Karpas-422 (cell line): ENCODE measurements at places on chromosomes 1 and 21. TPM values are rescaled to one million over a fixed set of nuclear protein-coding genes. Genes with fewer than 3 reads are reported as not detected.

DNA sequence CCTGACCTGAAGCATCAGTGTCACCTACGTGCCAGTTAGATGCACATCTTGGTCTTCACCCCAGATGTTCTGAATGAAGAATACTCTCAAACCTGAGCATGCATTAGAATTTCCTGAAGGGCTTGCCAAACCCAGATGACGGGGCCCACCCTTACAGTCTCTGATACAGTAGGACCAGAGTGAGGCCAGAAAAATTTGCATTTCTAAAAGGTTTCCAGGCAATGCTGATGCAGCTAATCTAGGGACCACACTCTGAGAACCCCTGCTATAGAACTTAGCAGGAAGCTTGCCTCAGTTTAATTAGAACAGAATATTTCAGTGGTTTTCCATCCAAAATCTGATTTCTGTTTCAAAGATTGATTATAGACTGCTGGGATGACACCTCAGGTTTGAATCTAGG lies 9.9 kb upstream of the CTBS start:
- DNase-seq: peak; percentile 40

GRCh38 chr1:63248216-63248615 lies 74.2 kb upstream of the FOXD3 start:
- DNase-seq: no peak

DNA sequence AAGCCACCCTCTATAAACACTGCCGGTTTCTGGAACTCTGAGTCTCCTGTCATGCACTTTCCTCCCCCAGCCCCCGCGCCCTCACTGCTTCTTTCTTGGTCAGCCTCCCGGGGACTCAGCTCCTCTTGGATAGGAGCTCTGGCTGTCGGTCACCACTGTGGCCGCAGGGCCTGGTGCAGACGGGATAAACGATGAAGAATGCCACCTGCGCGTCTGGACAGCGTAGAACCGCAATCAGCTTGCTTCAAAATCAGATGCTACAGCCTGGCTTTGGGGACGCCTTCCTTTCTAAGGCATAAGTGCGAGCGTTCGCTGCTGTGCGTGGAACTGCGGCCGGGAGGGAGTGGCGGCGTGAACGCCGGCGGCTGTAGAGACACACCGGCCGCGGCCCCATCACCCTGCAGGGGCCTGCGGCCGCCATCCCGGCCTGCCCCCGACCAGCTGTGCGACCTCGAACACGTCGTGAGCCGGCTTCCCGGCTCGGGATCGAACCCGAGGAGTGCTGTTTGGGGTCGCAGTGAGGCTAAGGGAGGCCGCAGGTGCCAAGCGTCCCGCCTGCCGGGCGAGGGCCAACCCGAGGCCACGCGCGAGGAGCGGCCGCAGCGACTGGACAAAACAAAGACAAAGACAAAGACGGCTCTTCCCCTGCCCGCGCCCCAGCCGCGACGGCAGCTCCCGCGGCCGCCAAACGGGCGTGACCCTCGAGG lies 688 bp downstream of the PTTG1IP start:
- DNase-seq: no peak

DNA sequence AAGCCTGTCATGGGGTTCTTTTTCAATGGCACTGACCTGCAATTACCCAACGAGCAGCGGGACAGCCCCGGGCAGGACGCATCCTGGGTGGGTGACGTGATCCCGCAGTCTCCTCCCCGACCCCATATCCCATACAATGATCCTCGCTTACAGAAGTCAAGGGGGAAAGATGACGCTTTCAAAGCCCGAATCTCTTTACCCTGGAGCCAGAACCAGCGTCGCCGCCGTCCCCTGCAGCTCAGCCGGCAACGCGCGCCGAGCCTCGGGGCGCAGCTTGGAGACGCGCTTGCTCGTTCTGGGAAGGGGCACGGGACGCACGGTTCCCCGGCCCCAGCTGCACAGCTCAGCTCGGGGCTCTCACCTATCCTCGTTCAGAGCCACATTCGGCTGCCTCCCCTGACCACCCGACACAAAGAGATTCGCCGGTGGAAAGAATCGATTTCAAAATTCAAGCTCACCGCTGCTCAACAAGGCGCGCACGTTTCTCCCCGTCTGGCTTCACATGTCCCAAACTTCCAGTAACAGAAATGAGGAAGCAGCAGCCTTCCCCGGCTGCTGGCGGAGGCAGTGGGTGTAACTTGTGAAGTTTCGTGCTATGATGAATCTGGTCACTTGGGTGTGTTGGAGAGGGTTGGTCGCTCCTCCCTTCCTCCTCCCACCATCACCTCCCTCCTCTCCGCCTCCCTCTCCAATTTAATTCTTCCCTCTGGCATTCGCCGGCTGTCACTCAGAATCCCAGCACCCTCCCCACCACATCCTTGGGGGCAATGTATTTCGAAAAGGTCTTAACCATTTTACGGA lies at the start of gene TIAM1:
Gene TIAM1 (minus strand): TSS at position 582 of the 801 bp plus-strand sequence. CDS start 77,289 bp downstream, outside the sequence.
- DNase-seq: no peak

DNA sequence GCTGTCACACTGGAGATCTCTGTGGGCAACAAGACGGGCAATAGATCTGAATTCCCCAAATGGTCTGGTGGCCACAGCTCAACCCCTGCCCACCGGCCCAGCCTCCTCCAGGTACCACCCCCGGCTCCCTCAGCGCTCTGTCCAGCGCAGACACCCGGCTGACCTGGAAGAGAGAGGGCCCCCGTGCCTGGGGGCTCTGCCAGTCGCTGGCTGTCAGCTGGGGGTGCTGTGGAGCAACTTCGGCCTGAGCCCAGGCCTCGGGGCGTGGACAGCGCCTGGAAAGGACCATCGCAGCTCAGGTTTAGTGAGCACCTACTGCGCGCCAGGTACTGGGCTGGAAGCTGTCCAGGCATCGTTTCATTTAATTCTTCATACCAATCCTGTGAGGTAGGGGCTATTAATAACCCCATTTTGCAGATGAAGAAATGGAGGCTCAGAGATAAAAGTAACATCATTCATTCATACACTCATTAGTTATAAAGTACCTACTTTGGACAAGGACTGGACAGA lies 51.0 kb downstream of the AHDC1 start:
- DNase-seq: no peak

- no peak for DNase-seq
Observed at GRCh38 chr1:19481826-19482398, 3.4 kb downstream of the CAPZB start.

DNA sequence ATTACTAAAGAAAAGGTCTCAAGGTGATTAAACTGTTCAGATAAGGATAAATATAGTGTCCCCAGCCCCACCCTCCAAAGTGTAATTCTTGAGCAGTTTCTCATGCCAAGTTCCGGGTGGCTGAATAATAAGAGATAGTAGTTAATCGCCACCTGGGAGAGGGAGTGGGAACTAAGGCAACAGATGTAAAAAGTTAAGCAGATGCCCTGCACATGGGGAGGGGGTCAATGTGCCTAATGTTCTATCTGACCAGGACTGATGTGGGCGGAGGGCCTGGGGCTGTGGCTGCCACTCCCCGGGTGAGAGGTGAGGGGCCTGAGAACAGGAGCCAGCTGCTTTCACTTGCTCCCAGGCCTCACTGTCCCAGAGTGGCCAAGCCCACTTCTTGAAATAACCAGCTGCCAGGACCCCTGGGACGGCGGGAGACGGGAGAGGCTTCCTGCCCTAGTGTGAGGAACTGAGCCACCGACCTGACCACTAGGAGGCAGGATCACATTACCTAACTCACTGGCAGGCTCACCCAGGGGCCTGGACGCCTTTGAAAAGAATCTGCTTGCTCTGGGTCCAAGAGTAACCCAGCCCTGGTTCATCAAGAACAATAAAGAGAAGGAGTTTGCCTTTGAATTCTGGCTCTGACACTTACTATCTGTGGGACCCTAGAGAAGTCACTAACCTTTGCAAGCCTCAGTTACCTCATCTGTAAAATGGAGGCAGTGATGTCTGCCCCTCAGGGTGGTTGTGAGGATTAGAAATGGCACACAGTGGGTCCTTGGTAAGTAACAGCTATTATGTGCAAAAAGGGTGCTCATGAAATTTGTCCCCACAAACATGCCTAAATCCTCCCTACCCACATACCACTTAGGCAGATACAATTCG lies 179.2 kb downstream of the ATG4C start:
- DNase-seq: peak; percentile 78

DNA sequence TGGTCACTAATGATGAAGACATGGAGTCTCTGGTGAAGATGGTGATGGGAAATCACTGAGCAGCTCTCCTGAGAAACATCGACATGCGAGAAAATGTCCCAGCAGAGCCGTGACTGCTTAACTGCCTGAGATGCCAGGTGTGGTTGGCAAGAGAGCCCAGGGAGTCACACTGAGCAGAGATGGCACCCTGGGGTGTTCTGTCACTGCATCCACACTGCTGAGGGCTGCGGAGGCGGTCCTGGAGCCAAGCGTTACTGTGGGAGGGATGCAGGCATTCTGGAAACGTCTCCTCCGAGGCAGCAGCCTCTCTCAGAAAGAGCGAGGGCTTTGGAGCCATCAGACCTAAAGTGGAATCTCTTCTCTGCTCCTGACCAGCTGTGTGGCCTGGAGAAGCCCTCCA lies 57.2 kb downstream of the EPHB2 start:
- no peak for DNase-seq

DNA sequence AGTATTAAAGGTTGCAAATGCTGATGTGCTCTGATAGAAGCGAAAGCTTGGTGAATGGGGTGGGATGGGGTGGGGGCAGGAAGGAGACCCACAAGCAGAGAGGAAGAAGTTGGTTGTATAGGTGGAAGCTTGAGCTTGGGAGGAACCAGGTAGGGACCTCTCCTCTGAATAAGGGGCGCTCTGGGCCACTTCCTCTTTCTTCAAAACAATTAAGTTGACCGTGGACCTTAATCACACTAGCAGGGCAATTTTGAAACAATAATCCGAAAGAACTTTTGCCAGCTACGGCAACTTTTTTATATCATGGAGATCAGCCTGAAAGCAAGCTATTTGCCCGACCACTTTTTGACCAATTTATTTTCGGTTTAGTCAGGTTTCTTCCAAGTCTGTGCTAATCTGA lies 1.9 kb upstream of the DYRK1A start:
- DNase-seq: peak; percentile 50

- peak; percentile 89 for DNase-seq
Observed at GRCh38 chr1:183548116-183548515, 42.1 kb downstream of the NCF2 start.

- DNase-seq: no peak
Observed at GRCh38 chr1:203017692-203018091, 8.6 kb upstream of the PPFIA4 start.

DNA sequence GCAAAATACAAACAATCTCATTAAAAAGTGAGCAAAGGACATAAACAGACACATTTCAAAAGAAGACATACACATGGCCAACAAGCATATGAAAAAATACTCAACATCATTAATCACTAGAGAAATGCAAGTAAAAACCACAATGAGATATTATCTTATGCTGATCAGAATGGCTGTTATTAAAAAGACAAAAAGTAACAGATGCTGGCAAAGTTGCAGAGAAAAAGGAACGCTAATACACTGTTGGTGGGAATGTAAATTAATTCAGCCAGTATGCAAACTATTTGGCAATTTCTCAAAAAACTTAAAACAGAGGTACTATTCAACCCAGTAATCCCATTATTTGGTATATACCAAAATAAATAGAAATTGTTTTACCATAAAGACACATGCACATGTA lies 32.2 kb upstream of the TNFSF18 start:
- DNase-seq: no peak

GRCh38 chr1:38541223-38541622 lies 318.3 kb downstream of the RRAGC start:
- no peak for DNase-seq

DNA sequence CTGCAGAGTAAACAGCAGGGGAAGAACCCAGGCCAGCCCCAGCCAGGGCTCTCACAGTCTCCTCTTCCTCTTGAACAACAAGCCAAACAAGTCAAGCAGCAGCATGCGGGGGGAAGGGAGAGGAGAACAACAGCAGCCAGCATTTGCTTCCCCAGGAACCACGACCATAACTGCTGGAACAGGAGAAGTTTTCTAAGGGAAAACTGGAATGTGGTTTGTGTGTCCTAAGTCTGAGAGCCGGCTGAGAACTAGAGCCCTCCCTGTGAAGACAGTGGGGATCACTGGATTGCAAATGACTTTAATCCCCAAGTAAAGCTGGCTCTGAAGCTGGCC lies 48.2 kb downstream of the COQ8A start:
- no peak for DNase-seq

GRCh38 chr1:48261881-48262400 lies 39.4 kb downstream of the SLC5A9 start:
- no peak for DNase-seq

GRCh38 chr21:43853851-43854772 lies 10.9 kb upstream of the AGPAT3 start:
- DNase-seq: no peak

DNA sequence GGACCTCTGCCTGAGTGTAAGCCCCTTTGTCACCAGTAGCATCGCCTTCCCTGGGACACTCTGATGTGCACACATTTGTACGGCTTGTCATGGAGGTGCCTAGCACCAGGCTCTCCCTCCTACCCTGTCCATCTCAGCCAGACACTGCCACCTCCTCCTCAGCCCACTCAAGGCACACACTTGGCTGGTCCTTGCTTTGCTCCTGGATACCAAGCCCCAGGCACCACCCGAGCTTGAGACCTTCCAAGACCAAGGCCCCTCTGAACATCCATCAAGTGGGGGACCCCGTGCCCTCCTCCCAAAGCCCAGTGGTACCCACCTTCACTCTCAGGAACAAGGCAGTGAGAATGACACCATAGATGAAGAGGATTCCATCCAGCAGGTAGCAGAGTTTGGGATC lies 78.0 kb downstream of the CD247 start:
- DNase-seq: no peak

GRCh38 chr1:166947398-166948043 lies 27.8 kb downstream of the ILDR2 start:
- DNase-seq: no peak

DNA sequence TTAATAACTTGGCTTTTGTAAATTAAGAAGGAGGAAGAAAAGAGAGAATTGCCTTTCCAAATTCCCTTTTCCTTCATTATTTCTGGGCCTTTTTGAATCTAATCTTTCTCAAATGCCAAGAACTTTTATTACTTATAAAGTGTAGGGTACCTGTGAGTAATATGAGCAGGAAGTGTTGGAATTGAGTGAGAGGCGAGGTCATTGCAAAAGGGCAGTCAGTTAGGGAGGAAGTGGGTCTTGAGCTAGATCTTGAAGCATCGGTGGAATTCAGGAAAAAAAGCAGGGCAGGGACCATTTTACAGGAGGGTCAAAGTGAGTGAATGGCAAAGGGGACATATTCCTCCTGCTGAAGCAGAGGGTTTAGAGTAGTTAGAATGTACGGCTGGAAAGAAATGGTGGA lies 23.4 kb downstream of the DDI2 start:
- no peak for DNase-seq

DNA sequence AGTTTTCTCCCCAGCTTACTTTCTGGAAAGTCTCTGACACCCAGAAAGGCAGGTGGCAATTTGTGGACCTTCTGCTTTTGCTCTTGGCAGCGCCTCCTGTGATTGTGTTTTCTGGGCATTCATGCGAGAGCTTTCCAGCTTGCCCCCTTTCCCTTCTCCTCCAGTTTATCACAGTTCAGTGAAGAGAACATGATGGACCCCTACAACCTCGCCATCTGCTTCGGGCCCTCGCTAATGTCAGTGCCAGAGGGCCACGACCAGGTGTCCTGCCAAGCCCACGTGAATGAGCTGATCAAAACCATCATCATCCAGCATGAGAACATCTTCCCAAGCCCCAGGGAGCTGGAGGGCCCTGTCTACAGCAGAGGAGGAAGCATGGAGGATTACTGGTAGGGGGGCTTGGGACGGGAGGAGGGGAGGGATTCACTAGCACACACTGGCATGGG lies 24.3 kb upstream of the IKBKE start:
- DNase-seq: no peak

IGSF9 gene
- total RNA-seq: not detected in 2 replicates

GADD45A gene
- 6.5 and 13.3 TPM in 2 replicates for total RNA-seq

CHI3L1 gene
- 5.4 and 10.1 TPM in 2 replicates for total RNA-seq

S100A7 gene
- not detected in 2 replicates for total RNA-seq

AK5 gene
- not detected in 2 replicates for total RNA-seq

SMG7 gene
- total RNA-seq: 41.1 and 99.7 TPM in 2 replicates

CRABP2 gene
- 0.56 TPM in 1 of 2 replicates, not detected in the other for total RNA-seq
